ENCODE measurements at places on chromosomes 2 and 18.

DNA sequence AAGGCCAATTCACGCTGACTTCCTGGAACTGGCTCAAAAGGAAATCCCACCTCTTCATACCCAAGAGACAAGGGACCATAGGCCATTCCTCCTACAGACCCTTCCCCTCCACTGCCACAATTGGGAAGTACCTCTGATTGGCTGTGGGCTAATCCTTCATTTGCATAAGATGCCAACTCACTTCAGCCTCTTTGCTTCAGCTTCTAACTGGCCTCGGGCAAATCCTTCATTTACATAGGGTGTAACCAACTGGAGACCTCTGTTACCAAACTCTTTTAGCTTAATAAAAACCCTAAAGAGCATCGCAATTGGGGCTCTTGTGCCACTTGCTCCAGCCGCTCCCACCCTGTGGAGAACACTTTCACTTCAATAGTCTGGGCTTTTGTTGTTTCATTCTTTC, 38.2 kb downstream of the MC2R start:
- DNase-seq: no peak

GRCh38 chr2:122635686-122636085, 880.2 kb downstream of the TSN start:
- DNase-seq: no peak

DNA sequence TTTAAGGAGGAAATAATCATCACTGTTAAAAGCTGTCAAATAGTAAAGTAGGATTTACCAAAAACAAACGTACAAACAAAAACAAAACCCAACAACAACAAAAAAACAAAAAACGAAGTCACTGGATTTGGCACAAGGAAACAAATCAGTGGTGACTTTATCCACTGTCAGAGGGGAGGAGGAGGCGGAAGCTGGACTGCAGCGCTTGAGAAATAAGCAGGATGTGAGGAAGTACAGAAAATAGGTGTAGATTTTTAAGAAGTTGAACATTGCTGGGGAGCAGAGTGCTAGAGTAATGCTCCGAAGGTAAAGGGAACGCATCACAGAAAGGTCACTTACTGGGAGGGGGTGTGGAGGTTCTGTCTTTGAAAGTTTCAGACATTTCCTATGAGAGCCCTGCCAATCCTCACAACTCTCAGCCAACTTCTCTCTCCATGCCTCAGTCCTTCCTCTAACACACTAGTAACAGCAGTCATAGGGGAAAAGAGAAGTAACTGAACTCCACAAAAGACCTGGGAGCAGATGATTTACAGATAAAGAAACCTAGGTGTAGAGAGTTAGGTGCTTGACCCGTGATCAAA, 220.2 kb upstream of the SMAD7 start:
- DNase-seq: no peak

DNA sequence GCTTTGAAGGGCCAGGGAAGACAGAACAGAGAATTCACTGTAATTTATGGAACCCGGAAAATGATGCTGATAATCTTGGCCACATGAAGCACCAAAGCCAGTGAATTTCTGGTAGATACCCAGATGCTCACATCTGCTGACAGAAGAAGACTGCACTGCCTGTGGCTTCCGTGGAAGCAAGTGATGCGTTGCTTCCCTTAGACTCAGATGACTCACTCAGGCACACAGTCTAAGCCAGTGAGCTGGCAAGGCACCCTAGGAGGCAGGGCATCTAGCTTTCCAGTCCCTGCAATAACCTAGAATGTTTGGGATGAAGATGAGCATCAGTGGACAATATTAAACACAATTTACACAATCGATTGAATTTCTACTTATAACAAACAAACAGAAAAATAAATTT, 284.7 kb downstream of the CMPK2 start:
- DNase-seq: no peak

DNA sequence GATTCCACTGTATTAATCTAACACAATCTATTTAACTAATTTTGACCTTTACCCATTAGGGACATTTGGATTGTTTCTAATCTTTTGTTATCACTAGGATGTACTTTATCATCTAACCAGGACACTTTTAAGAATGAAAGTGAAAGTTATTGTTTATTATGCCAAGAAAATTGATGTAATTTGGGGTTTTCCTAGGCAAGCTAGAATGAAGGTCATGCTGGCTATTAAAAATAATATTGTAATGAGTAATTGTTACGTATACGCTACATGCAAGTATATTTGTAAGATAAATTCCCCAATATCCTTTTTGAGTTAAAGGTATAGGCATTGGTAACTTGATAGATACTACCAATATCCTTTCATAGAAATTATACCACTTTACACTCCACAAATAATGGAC, 74.6 kb downstream of the COL5A2 start:
- no peak for DNase-seq

DNA sequence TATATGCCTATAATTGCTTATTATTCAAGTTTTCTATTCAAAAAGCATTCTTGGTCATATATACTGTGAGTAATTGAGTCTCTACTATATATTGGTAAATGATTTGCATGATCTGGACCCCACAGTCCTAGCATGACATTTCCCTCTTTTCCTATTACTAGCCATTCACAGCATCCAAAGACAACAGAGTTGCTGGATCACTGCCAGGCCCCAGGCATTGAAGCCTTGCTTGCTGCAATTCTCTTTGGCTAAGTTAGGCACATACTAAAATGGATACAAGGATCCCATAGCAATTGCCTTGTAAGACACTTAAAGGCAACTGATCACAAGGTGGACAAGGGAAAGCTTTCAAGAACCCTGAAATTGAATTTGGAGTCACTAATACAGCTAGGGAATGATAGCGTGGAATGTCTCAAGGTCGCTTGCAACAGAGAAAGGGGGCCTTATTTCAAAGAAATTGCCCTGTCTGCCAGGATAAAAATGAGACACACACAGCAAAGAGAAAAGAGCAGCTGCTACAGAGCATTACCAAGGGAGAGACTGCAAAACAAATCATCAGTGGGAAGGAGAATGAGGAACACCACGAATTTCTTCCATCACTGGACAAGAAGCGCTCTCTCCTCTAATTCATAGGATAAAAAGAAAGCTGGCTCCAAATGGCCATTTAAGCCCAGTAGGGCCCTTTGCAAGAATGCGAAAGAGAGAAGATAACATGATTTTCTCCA, 77.1 kb upstream of the EPHA4 start:
- DNase-seq: no peak

DNA sequence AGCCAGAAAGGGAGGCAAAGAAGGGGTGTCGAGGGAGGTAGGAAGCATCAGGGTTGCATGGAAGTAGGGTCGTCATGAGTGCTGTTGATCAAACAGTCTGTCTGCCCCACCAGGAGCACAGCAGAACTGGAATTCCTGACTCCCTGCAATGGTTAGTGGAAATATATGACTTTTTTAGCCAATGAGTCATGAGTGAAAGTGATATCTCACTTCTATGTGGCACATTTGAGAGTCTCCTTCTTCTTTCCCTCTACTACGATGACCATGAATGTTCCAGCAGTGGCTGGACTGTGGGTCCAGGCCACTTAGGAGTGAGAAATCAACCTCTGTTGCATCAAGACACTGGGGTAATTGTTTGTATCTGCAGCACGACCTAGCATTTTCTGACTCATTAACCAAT, 199.5 kb downstream of the TTC32 start:
- DNase-seq: no peak

DNA sequence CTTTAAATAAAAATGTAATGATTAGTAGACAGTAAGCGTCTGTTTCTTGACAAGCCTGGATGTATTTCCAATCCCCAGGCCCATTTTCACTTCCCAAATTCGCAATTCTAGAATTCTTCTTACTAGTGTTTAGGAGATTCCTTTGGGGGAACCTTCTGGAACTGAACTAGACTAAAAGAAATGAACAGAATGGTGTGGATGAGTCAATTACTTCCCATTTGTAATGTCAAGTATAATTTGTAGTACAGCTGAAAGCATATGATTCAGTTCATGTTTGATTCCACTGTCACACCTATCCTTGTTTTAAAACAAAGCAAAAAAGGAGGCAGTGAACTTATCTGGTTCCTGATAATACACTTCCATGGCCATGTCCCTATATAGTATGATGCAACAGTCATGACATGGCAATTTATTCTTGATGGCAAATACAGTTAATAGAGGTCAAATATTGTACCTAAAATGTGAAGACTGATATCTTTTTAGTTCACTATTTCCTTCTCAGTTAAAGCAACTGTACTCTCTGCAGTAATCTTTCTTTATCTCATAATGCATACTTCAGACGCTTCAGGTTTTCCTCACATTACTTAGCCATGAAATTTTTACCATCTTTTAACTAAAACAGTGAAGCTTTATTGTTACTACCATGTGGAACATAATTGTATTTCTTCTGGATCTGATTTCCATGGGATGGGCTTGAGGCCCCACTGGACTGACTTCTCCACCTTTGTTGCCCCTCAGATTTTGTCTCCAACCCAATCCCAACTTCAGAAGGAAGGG, 2.0 kb downstream of the IDH1 start:
- DNase-seq: no peak

DNA sequence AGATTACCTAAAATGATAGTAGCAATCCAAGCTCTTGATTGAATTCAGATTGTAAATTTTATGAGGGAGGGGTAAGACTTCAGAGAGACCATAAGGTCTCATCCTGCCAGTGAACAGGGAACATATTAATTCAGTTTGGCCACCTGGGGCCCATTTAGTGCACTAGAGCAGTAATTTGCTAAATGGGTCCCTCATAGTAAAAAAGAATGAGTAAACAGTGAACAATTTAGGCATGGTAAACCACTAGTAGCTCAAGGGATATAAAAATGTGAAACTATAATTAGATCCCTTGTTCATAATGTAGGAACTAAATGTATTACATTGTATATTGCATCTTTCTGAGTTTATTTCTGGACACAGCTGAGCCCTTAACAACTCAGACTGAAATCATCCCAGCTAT, 4.9 kb upstream of the PHLPP1 start:
- DNase-seq: no peak

GRCh38 chr2:241903121-241904010, 33.8 kb downstream of the RTP5 start:
- no peak for DNase-seq

GRCh38 chr2:197210430-197210829, 100.2 kb downstream of the ANKRD44 start:
- no peak for DNase-seq
